HS-27A (cell line): ENCODE measurements at places on chromosomes 2 and 18.

DNA sequence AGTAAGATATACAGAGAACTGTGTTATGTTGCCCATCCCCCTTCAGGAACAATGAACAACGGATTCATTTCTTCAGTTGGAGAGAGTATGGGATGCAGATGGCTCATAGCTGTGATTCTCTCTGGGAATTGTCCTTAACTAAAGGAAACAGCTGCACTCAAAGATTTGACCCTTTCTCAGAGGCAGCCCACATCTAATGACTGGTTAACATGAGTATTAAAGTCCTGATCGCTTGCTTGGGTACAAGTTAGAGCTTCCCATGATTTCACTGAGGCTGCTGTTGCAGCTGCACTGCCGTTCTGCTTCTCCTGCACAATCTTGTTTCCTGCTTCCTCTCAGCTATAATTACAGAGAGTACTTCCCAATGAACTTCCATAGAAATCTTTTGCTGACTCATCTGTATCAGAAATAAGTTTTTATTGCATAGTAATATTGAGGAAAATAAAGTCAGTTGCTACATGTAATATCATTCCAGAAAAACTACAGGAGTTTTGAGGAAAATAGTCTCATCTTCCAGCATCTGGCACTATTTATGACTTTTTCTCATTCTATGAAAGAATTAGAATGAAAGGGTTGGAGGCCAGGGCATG is 12.8 kb upstream of the SCN9A start:
- DNase-seq, result no peak

DNA sequence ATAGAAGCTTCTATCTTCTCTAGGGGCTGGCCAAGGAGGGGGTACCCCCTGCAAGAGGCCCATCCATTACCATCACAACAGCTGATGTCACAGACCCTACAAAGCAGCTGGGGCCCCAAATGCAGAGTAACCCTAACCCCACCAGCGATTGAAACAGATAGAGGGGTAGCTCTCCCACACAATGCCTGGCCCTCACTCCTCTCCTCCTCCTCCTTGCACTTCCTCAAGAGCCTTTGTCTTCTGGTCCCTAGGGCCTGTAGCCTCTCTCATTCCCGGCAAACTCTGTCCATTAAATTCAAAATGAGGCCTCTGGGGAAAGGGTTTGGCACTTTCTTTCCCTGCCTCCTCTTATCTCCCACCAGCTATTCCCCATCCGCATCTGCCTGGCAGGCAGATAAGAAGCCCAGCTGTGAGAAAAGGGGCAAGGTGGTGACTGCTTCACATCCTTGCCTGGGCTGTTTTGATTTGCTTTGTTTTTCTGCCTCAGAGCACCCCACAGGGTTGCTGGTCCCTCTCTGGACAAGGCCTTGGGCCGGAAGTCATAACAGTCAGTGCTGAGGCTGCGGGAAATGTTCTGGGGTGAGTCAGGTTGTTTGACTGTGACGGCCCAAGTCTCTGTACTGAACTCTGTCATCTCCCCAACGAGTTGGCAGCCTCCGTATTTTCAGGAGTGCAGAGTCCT is 26.1 kb upstream of the CYP26B1 start:
- DNase-seq, result no peak

DNA sequence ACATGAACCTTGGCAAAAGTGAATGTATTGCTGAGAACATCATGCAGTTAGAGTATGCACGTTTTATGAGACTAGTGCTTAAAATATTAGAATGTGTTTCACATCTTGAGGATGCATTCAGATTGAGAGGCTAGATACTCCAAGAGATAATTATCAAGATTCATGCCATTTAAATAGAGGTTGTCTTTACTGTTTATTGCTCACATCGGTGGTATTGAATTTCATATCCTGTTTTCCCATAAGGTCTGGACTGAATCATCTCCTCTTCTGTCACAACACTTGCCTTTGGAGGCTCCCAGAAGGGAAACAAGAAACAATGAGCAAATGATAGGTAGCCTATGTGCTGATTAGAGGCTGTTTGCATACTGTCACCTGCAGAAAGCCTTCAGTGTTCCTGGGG is 83.8 kb downstream of the CLHC1 start:
- DNase-seq, result no peak

DNA sequence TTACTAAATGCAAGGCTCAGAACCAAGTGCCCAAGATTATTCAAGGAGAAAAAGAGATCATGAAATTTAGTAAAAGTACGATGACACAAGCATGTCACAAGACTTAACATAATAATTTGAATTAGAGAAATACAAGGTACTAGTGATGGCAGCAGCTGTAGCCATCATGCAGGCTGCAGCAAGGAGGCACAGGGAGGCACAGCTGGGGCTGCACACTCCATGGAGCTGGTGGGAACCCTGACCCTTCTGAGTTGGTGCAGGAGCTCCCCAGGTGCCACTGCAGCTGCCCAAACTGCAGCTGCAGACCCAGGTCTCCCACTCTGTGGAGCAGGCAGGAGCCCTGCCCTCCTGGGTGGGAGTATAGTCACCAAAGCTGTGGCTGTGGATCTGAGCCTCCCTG is 46.0 kb downstream of the COL3A1 start:
- DNase-seq, result no peak

DNA sequence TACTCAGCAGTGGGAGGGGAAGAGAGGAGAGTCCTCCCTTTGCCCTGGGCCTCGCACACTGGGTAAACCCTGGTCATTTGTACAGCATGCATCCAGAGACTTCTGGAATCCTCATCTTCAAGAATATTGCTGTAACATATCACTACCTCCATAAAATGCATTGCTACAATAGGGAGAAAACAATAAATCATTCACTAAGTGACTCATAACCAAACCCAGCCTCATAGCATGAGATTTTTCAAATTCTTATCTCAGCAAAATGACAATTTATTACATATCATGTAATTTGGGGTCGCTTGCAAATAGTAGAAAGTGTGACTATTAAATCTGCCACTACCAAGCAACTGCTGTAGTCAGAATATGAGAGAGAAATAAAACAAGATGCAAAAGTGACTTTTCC is 189.4 kb downstream of the ALK start:
- no peak for DNase-seq

DNA sequence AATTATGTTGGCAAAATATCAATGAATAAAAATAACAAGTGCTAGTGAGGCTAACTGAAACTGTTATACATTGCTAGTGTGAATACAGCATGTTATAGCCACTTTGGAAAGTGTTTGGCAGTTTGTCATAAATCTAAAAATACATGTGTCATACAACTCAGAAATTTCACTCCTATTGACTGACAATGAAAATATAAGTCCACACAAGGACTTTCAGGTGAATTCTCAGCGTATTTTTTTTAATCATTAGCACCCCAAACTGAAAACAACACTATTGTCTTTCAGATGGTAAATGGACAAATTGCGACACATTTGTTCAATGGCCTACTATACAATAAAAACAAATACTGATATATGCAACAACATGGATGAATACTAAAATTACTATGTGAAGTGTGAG is 884.8 kb downstream of the TRIB2 start:
- no peak for DNase-seq

DNA sequence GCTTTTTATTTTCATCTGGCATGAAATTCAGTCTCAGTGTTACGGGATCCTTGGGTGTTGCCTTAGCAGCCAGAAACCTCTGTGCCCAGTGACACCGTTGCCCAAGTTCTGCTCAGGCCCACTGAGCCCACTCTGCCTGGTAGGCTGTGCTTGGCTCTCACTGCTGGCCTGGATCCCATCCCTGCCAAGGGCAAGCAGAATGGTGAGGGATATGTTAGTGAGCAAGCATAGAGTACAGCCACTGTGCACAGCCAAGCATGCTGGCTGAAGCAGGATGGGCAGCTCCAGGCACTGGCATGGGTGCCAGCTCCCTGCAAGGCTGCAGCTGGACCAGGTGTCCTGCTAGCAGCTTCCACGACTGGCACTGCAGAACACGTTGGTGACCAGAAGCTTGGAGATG is 194.7 kb upstream of the TFPI start:
- DNase-seq, result no peak

GRCh38 chr2:66127656-66128055 is 307.3 kb upstream of the MEIS1 start:
- no peak for DNase-seq

GRCh38 chr2:122412360-122412759 is 656.9 kb downstream of the TSN start:
- no peak for DNase-seq

- no peak for DNase-seq
Measured at GRCh38 chr18:28147674-28148171, 29.2 kb downstream of the CDH2 start.

DNA sequence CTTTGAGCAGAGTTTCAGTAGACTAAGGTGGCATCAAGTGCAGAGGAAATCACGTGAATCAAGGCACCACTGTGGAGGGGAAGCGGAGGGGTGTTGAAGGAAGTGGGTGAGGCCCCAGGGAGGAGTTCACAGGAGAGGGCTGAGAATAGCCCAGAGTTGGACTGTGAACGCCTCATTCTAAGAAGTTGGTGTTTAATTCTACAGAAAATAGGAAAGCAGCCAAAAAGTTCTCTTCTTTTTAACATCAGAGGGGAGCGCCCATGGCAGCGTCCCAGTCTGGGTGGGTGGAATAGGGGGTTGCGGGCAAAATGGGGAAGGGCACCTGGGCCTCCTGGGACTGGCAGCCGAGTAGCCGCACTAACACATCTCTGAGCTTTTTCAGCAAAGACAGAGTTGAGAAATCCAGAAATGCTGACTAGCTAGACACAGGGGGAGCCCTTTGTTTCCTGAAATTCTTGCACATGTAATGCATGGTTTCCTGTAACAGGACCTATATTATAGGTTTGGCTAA is 97.0 kb downstream of the NEB start:
- no peak for DNase-seq

- DNase-seq, result no peak
Measured at GRCh38 chr18:23512641-23513040, 9.3 kb downstream of the RMC1 start.

- no peak for DNase-seq
Measured at GRCh38 chr2:54459037-54459441, 2.9 kb downstream of the SPTBN1 start.

- DNase-seq, result no peak
Measured at GRCh38 chr18:63292831-63293683, 26.5 kb downstream of the BCL2 start.

- DNase-seq, result no peak
Measured at GRCh38 chr2:99507937-99508818, 18.4 kb upstream of the REV1 start.

DNA sequence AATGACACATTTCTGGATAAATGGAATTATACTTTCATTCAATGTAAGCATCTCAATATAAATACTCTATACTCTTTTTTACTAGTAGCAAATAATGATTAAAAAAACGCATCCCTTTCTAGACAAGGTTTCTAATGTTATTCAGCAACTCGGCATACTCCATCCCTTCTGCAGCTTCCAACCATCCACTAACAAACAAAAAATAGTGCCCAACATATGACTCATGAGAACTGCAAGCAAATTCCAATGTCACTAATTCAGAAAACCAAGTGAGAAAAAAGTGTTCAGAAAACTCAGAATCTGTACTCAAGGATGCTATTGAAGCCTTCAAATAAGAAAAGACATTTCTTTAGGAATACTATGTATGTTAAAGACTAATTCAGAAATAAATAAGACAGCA is 140.0 kb downstream of the BAZ2B start:
- DNase-seq, result no peak

DNA sequence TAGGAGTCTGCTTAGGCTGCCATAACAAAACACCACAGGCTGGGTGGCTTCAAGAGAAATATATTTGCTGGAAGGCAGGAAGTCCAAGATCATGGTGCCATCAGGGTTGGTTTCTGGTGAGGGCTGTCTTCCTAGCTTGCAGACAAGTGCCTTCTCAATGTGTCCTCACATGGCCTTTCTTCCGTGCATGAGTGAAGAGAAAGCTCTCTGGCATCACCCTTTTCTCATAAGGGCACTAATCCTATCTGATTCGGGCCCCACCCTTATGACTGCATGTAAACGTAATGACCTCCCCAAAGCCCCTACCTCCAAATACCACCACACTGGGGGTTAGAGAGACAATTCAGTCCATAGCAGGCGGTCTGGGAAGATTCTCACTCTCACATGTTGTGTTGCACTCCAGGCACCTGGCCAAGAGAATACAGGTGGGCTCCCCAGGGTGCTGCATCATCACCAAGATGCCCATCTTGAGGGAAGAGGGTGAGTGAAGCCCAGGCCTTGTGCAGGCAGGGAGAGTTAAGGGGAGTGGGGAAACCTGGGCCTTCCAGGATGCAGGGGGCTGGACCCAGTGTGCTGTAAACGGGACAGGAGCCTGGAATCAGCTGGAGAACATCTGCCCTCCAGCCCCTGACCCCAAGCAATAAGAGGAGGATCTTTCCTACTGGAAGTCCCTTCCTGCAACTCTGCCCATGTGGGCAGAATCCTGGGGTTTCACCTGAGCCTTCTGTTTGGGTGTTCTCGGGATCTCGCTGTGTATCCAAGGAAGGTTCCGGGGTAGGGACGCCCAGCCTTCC is 10.2 kb downstream of the CATIP start:
- no peak for DNase-seq
